SK-MEL-5 (cell line): ENCODE measurements at places on chromosomes 3 and 15.

DNA sequence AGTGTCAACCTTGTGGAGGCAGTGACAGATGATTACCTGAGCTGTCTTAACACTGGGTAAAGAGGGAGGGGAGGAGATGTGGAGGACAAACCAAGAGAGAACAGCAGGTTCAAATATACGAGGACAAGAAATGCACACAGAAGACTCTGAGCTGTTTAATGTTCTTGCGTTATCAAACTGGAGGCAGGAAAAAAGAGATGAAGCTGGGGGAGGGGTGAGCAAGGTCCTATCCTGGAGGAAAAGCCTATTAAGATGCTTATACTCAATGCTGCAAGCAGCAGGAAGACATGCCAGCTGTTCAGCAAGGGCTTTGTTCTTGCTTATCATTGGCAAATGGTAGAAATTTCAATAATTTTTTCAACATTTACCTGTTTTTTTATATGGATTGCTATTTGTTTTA lies 345.7 kb upstream of the TRIM42 start:
- DNase-seq, result no peak

DNA sequence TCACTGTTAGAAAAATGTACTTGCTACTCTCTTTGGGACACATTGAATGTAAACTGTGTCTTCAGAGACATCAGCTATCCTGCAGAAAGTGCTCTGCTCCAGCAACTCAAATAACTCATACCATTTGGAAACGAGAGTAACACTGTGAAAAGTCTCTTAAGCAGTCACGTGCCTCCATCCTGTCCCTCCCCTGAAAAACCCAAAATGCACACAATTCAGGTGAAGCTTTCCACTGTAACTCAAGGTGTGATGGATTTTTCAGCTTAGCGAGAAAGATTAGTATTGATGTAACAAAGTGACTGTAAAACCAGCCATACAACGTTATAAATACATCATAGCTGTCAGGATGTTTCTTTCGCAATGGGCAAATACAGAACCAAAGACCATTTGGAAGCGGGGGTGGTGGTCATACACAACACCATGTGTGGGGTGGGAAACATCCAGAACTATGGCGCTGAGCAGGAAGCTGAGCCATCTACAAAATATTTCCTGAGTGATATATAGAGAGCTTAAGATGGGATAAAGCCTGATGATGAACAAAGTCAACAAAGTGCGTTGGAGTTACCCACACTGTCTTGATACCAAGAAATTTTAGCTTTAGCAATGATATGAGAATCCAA lies 332.3 kb downstream of the FOXP1 start:
- DNase-seq, result no peak

DNA sequence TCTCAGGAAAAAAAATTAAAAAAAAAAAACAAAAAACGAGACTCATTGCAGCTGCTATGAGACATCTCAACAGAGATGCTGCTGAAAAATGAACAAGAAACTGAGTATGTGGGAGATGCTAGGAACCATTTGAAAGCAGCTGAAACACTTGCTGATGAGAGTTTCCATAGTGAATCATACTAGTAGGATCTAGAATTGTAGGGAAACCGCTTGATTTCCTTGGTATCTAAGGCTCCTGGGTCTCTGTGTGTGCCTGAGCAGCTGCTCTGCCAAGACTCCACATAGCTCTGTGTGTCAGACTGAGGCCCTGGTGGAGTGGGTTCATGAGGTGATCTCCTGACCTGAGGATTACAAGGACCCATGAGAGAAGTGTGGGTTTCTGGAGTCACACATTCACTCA lies 313.4 kb upstream of the NECTIN3 start:
- DNase-seq, result no peak

- no peak for DNase-seq
These were observed 8.9 kb upstream of the PCOLCE2 start for GRCh38 chr3:142897807-142898206.

- DNase-seq, result no peak
These were observed 243.3 kb upstream of the CCDC54 start for GRCh38 chr3:107133891-107134290.

- no peak for DNase-seq
These were observed 98.8 kb downstream of the XXYLT1 start for GRCh38 chr3:195172039-195172684.

DNA sequence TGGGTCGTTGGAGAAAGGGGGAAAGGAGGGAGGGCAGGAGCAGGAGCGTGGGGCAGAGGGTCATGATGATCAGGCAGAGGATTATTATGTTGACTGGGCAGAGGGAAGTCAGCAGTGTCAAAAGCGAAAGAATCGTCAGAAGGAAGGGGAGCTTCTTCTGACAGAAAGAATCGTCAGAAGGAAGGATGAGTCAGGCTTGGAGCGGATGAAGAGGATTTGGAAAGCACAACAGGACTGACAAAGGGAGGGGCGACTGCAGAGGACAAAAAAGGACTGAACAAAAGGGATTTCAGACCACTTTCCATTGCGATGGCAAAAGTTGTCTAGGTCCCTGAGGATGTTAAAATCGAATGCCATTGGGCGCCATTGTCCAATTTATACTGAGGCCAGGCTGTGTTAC lies 1053.5 kb downstream of the SI start:
- no peak for DNase-seq

- DNase-seq, result no peak
These were observed 7.7 kb downstream of the FILIP1L start for GRCh38 chr3:100106531-100107141.

DNA sequence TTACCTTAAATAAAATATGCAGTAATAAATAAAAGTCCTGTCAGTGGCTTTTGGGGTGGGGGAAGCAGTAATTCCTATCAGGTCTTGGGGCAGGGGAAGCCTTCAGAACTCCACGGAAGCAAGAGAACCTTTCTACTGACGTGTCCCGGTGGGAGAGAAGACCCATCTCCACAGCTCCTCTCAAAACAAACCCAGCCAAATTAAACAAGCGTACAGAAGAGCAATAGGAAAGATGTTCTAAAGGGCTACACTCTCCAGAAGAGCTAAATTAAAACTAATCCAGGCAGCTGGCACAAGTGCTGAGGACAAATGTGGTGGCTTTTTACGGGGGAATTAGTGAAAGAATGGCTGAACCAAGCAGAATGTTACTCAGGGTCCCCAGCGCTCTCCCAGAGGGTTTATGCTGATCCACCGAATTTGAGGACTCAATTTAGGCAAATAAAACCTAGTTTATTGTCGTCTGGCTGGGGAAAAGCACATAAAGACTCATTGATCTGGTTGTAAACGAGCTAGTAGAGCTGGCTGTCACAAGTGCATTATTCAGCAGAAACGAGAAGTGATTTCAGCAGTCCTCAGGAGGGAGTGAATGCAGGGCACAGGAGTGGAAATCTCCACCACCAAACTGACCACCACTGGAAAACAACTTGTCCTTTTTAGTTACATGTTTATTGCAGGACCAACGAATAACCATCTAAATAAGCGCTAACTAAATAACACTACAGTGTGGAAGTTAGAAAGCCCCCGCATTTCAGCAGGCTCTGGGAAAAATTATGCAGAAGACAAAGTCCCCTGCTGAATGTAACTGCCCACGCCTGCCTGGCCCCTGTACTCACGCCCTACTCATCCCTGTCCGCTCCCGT lies 13.5 kb downstream of the BFSP2 start:
- peak; percentile 78 for DNase-seq

DNA sequence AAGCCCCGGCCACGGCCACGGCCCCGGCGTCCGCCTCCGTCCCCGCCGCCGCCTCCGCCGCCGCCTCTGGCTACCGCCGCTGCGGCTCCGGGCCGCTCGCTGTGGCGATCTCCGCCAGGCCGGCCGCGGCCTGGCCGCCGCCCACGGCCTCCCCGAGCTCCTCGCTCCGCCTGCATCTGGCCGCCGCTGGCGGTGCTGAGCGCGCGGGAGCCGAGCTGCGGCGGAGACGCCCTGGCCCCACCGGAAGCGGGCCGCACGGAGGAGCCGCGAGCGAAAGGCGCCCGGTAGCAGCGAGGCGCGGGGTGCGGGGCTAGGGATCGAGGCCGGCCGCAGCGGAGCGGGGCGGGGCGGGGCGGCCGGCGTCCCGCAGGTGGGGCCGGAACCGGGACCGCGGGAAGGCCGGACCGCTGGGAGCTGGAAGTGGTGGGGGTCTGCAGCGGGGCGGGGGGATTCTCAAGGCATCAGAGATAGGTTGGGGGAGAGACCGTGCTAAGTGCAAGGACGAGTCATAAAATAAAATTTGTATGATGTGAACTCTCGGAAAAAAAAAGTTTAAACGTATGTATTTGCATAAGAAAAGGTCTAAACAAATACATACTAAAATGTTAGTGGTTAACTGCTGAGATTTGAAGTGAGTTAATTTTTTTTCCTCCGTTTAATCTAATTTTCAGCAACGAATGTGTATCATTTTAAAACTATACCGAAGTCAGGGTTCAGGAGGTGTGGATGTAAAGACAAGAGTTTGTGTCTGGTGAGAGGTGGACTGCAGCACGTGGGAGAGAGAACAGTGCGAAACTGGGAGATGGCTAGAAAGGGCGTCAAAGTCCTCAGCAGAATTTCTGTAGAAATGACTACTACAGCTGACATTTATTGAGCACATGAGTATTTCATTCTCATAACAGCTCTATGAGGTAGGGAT lies at the start of gene AVEN:
AVEN (minus strand) TSS at position 334 of the 919 bp plus-strand sequence; CDS start at position 176, 158 bp downstream.
- DNase-seq, result peak; percentile 22

GRCh38 chr3:117553461-117553860 lies 843.9 kb downstream of the TUSC7 start:
- no peak for DNase-seq

DNA sequence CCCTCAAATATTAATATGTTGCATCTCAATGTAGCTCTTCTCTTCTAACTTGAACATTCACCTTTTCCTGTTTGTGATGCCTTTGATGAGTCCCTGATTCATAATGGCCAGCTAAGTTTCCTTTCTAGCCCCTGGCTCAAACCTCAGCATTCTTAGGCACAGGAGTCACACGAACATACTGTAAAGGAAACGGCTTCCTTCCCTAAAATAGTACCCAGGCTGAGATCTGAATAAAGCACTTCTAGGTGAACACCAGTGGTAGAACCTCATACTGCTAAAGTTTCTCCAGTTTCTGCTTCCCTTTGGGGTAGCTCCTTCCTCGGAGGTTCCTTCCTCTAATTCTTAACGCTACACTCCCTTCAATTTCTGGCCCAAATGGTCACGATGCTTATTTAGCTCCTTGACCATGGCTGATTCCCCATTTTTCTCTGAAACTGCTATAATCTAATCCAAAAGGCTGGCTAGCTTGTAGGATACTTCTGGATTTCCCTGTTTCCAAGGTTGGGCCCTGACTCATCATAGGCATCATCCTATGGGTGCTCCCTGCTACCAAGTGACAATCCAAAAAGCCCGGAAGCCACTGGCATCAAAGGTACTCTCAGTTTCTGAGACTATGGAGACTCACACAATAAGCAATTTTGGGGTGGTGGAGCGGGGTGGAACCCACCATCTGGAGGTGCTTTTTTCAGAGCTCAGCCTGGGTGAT lies 2.4 kb downstream of the ANAPC13 start:
- DNase-seq, result no peak

GRCh38 chr3:185270262-185270955 lies 16.6 kb upstream of the EHHADH start:
- peak; percentile 69 for DNase-seq

GRCh38 chr3:127074900-127075360 lies 92.0 kb downstream of the PLXNA1 start:
- DNase-seq, result no peak

GRCh38 chr3:43413676-43414368 lies 127.5 kb downstream of the SNRK start:
- no peak for DNase-seq

GRCh38 chr3:158711886-158712285 lies 20.4 kb downstream of the RARRES1 start:
- DNase-seq, result no peak

DNA sequence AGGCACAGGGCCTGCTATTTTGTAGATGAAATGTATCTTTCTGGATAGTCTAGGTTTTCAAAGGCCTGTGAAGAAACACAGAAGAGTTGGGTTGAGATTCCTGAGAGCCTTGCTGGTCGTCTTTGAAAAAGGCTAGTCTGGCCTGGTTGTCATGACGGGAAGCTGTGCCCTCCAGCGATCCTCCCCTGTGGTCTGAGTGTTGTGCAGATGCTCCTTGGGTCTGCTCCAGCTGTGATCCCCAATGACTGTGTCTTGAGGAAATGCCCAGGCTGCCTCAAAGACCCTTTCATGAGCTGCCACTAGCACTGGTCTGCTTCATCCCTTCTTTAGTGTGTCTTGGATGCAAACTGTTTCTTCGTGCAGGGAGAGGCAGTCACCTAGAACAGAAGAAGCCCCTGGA lies 111.0 kb upstream of the SYNPR start:
- no peak for DNase-seq

GRCh38 chr15:91865950-91866349 lies 12.4 kb downstream of the SLCO3A1 start:
- no peak for DNase-seq

DNA sequence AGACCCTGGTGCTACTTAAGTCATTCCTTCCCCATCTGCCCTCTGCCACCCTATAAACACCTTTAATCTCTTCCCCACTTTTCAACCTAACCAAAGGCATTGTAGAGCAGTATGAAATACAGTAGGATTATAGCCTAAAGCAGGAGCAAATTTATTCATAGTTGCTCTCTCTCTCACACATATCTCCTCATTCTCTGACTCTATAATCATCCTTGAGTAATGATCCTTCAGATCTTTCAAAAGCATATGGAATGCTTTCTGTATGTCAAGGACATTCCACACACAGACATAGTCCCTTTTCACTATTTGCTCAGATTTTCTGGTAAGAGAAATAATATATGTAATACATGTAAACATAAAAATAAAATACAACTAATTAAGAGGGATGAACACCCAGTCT lies 54.1 kb downstream of the TRPC1 start:
- no peak for DNase-seq

DNA sequence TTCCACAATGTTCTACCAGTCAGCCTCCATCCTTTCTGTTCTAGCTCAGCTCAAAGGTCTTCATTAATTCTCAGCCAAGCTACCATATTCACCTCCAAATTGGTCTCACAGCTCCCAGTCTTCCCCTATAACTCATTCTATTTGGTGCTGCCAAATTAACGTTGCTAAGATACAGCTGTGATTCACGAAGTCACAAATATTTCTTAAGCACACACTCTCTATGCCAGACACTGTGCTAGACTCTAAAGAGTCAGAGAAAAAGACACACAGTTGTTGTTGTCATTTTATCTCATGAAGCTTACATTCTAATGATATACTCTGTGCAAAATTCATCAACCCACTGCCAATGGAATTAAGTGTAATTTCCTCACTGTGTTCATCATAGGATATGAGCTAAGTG lies 102.8 kb downstream of the FRMD5 start:
- DNase-seq, result no peak

GRCh38 chr3:12737833-12738232 lies 21.2 kb downstream of the TMEM40 start:
- no peak for DNase-seq

- no peak for DNase-seq
These were observed 124.6 kb upstream of the GBE1 start for GRCh38 chr3:81886081-81886480.

GRCh38 chr3:64974401-64974800 lies 286.6 kb upstream of the ADAMTS9 start:
- DNase-seq, result no peak

GRCh38 chr3:4340077-4340410 lies 36.9 kb downstream of the SETMAR start:
- no peak for DNase-seq

- no peak for DNase-seq
These were observed 541.2 kb downstream of the RBMS3 start for GRCh38 chr3:29822071-29822470.
